ENCODE measurements at places on chromosomes 11 and 22.

DNA sequence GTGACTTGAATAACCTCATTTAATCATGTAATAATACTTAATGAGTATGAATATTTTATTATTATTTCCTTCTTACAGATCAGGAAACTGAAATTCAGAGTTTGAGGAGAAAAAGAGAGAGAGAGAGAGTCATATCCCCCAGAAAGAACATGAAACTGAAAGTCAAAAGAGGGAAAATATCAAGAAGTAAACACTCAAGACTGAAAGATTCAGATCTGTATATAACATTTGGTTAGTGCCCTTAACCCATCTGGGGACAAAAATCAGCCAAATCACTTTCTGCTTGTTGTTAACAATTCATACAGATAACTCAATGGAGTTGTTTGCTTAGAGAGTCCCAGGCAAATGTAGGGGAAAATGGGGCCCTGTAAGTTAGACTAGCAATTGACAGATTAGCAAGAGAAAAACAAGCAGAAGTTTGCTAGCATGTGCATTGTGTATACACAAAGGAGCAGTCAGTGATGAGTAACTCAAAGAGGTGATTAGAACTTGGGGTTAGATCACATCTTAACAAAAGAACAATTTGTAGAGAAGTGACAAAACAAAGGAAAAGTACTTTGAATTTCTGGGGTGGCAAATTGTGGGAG lies 25.9 kb upstream of the MMP13 start:
- peak; percentile 3 for DNase-seq

DNA sequence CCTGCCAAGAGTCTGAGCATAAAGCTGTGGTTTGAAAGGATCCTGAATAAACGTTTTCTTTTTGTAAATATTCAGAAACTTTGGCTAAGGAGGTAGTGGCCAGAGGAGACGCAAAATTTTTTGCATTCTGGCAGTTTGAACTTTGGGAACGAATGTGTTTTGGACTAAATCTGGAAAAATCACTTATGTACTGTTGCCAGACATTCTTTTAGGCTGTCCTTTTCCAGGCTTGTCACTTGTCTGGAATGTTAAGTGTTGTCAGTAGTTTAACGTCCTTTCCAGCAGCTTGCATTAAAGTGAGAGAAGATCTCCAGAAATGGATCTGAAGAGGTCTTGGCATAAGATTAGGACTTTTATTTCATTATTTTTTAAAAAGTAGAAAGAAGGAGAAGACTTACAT lies 18.5 kb downstream of the SPECC1L start:
- DNase-seq, result no peak

DNA sequence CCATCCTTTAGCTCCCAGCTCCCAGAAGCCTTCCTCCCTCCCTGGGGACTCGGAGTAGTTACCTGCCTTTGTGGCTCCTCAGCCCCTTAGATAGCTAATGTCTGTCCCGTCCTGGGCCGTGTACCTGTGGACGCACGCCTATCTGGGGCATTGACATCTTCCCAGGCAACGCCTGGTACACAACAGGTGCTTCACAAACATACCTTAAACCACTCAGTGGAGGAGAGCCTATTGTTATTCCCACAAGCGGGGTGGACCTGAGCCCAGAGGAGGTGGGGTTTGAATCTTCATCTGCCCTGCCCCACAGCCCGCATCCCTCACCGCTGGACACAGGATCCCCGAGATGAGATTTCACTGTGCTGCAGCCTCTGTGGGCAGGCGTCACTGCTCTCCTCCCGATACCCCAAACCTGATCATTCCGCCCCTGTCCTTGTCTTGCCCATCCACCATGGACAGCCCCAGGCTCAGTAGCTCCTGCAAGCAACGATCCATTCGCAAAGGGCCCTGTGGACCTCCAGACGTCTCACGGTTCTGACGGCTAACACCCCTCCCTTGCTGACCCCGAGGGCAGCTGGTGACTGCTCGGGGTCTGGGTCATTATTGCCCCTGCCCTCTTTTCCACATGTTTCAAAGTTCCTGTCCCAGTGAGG lies 73.8 kb upstream of the SHISAL1 start:
- no peak for DNase-seq

DNA sequence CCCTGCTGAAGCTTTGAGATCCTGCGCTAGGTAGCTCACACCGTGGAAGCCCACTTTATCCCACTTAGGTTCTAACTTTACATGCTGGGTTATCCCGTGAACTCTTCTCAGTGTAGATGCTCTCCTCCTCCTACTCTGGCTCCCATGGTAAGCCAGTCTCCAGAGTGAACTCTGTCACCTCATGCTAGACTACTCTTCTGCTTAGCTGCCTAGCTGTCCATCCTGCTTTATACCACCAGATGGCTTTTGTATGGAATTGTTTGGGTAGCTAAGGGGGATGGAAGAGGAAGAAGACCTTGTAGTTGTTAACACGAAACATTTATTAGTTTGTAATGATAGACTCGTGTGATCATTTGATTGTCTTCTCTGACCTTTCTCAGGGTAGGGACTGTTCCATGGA lies 46.8 kb downstream of the EMSY start:
- no peak for DNase-seq

DNA sequence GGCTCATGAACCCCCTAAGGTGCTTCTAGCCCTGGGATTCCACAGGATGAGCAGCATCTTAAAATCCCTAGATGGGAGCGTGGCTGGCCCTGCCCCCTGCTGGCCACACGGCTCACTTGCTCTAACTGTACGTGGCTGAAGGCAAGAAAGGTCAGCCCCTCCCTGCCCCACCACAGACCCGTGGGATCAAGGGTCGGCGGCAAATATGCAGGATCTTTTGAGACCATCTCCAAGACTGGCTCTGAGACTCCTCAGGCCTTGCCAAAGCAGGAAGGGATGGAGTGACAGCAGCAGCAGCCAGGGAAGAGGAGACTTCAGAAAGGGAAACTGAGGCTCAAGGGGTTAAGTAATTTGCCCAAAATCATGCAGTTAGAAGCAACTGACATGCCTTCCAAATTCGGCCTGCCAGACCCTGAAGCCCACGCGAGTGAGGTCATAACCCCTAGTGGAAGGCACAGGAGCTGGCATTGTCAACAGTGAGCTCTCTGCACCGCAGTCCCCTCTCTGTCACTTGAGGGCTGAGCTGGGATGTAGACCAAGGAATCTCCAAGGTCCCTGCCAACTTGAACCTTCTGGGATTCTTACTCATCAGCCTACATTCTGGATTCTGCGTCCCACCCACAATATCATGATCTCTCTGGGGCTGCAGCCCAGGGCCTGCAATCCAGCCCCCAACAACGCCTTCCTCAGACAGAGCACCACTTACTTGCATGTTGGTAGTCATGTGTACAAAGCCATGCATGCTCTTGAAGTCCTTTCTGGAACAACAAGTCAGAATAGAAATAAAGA lies 31.4 kb downstream of the CREB3L1 start:
- peak; percentile 70 for DNase-seq

DNA sequence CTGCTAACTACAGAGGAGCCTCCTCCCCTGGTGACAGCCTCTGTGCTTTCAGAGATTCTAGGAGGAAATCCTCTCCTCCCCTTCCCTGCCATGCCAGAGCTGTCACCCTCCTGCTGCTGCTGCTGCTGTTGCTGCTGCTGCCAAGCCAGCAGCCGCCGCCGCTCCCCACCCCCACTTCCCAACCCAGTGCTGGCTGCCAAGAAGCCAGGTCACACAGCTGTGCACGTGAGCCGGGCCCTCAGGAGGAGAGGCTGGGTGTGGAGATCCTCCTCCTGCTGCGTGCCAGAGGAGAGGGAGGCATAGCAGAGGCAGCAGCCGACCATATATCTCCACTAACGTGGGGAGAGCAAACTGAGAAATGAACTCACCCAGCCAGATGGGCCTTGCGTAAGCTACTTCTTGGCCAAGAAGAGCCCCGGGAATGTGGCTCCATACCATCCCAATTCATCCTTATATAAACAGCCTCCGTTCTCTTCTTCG lies 12.4 kb downstream of the CRY2 start:
- DNase-seq, result no peak

DNA sequence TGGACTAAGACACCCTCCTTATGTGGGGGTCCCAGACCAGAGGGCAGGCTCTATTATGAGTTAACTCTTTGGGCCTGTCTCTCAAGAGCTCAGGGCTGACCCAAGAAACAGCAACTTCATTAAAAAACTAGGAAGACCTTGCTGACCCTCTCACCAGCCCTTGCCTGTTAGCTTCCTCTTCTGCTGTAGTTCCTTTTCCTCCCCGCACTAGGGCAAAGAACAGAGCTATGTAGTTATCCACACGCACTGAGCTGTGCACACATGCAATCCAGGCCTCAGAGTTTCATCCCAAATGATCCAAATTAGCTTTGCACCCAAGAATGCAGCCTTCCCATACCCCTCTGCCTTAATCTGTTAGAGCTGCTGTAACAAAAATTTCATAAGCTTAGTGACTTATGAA lies 539.6 kb upstream of the CADM1 start:
- no peak for DNase-seq

GRCh38 chr11:18012122-18012905 lies 533 bp downstream of the SERGEF start:
- no peak for DNase-seq

DNA sequence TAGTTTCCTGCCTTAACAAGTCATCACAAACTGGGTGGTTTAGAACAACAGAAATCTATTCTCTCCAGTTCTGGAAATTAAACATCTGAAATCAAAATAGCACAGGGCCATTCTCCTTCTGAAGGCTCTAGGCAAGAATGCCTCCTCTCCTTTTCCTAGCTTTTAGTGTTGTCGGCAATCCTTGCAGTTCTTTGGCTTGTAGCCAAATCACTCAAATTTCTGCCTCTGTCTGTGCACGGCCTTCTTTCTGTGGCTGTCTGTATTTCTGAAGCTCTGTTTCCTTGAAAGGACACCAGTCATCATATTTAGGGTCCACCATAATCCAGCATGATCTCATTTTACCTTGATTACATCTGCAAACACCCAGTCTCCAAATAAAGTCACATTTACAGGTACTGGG lies 795.5 kb downstream of the METTL15 start:
- no peak for DNase-seq

- DNase-seq, result no peak
Measured at GRCh38 chr11:18347471-18348125, 25.2 kb downstream of the GTF2H1 start.

- DNase-seq, result no peak
Measured at GRCh38 chr22:18968011-18968749, 32.1 kb upstream of the PRODH start.

GRCh38 chr11:66317723-66318599 lies 1.1 kb upstream of the CD248 start:
- DNase-seq, result no peak

GRCh38 chr22:19121631-19122142 lies 525 bp downstream of the DGCR2 start:
- peak; percentile 44 for DNase-seq

- DNase-seq, result no peak
Measured at GRCh38 chr22:29914165-29914564, 31.2 kb downstream of the MTMR3 start.

- DNase-seq, result peak; percentile 38
Measured at GRCh38 chr11:57458410-57459163, 1.7 kb upstream of the RTN4RL2 start.

DNA sequence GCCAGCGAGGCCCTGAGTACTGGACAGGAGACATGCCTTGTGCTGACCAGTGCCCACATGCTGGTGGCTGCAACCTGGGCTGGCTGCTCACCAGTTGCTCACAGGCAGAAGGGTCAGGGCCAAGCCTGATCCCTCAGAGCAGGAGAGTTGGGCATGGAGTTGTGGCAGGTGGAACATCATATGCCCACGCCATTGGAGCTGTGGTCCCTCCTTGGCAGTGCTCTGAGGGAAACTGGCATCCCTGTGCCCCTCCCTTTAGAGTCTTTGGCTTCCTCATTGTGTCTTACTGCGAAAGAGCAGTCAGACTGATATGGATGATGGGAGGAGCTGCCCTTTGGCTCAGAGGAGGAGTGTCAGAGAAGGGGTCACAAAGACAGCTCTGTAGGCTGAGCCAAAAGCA lies 3.1 kb upstream of the MYEOV start:
- no peak for DNase-seq

GRCh38 chr22:17250380-17251082 lies 31.3 kb upstream of the ADA2 start:
- DNase-seq, result no peak

- no peak for DNase-seq
Measured at GRCh38 chr11:93908689-93909088, 58.3 kb upstream of the VSTM5 start.

DNA sequence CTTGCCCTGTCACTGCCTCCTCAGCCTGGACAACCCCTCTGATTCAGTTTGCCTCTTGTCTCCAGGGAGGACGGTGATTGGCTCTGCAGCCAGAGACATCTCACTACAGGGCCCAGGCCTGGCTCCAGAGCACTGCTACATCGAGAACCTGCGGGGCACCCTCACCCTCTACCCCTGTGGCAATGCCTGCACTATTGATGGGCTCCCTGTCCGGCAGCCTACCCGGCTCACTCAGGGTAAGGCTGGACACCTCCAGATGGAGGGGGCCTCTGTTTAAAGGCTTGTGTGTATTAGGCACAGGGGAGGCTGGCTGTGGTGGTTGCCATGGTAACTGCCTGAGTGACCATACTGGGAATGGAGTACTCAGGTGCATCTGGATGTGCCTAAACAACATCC lies 8.6 kb downstream of the PHLDB1 start:
- no peak for DNase-seq

DNA sequence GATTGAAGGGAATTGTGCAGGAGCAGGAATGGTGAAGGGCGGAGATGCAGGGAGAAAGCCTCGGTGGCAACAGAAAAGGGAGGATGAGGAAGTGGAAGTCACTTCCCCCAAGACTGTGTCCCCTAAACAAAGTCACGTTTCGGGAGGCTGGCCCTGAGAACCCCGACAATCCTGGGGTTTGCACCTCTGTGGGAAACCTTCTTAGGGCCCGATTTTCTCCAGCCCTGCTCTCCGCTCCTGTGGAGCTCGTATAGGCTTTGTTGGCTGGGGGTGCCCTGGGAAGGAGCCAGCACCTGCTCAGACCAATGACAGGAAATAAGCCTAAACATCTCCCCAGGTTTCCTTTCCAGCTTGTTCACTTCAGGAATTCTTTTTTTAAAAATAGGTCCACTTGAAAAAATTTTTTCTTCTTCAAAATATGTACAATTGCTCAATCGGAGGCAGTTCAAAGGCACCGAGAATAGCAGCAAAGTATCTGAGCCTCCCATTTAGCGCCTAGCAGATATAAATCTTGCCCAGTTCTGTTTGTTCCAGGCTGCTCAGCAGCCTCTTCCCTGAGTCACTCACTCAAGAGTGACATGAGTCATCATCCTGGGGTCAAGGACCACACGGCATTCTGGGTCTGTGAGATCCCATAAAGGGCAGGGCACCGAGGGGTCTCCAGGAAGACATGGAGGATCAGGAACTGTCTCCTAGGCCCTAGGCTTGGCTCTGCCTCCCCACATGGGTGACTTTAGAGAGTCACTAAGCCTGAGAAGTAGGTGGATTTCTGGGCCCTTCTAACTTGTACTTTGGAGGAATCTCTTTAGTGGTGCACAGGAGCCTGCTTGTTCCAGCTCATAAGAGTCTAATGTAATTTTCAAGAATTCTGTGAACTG lies 34.0 kb downstream of the IRAG1 start:
- DNase-seq, result peak; percentile 19
